ENCODE measurements at places on chromosomes 2 and 18.

- DNase-seq: no peak
These were observed 711 bp downstream of the SFXN5 start for GRCh38 chr2:73070643-73071359.

- DNase-seq: no peak
These were observed 5.2 kb upstream of the NDUFV2 start for GRCh38 chr18:9097349-9097748.

- no peak for DNase-seq
These were observed 192.4 kb downstream of the ZBTB7C start for GRCh38 chr18:48216639-48217257.

GRCh38 chr2:44833171-44834069 is 108.1 kb upstream of the SIX3 start:
- no peak for DNase-seq

DNA sequence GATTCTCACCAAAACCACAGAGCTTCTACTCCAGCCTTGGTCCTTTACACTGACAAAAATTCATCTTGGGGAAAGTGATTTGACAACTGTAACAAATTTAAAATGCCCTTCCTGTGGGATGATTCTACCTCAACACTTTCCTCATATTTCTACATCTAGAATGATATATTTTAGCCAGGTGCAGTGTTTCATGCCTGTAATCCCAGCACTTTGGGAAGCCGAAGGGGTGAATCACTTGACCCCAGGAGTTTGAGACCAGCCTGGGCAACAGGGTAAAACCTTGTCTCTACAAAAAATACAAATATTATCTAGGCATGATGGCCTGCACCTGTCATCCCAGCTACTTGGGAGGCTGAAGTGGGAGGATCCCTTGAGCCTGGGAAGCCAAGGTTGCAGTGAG is 408.6 kb downstream of the CDH7 start:
- no peak for DNase-seq
